Stimulated activated CD4-positive, alpha-beta T cell treated with anti-CD3 and anti-CD28 coated beads, TNF-alpha, amount 100 ng/mL, for 24 hours (primary cell): ENCODE measurements at places on chromosomes 7 and 10.

DNA sequence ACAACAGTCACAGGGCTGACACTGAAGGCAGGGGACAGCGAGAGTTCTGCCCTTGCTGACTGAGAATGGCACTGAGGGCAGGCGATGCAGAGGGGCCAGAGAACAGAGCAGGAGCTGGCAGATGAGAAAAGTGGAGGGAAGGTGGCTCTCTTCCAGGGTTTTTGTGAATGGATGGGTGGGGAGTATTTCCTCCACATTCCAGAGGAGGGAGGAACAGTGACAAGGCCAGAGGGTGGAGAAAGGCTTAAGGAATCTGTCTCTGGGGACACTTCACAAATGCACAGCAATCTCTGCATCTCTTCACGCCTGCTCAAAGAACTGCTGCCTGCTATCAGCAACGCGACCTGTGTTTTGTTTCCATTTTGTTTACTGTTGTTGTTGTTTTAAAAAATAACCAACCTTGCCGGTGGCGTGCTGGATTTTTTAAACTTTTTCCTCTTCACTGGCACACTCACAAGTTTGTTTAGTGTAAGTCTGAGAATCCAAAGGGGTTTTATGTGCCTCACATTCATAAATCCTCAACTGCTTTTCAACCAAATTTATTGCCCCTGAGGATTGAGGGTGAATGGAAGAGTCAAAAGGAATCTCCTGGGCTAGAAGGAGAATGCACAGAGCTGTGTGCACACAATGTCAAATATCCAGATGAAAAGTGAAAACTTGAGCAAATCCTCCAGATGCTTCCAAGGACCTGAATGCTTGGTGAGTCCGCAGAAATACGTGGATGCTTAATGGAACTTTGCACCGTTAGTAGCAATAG lies 129.3 kb downstream of the GLI3 start:
- no peak for DNase-seq

DNA sequence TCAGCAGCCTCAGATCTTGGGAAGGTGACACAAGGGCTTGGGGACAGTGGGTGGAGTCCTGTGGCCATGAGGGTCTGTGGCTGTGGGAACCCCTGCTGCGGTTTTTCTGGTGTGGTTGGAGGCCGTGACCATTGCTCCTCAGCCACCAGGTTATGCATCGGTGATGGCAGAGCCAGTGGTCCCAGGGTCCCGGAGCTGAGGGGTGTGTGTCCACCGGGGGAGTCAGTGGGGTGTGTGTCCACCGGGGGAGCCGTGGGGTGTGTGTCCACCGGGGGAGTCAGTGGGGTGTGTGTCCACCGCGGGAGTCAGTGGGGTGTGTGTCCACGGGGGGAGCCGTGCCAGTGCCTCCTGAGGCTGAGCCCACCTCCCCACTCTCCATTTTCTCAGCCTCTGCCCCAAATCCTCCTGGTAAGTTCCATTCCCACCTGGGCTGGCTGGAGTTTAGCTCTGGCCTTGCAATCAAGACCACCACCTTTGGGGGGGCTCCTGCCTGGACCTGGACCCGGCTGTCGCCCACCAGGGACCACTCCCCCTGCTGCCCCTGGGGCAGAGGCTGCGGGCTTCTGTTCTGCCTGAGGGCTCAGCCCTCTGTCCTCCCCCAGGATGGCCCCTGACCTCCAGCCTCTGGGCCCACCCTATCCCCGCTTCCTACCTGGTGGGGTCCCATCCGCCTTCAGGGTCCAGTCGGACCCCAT lies 143.5 kb downstream of the ELFN1 start:
- DNase-seq: no peak

- no peak for DNase-seq
These were observed 160.6 kb downstream of the PRKAG2 start for GRCh38 chr7:151716323-151716722.

GRCh38 chr10:103542764-103543616 lies 49.5 kb downstream of the NEURL1 start:
- DNase-seq: no peak

- DNase-seq: no peak
These were observed 99.0 kb upstream of the GATA3 start for GRCh38 chr10:7955446-7955845.

DNA sequence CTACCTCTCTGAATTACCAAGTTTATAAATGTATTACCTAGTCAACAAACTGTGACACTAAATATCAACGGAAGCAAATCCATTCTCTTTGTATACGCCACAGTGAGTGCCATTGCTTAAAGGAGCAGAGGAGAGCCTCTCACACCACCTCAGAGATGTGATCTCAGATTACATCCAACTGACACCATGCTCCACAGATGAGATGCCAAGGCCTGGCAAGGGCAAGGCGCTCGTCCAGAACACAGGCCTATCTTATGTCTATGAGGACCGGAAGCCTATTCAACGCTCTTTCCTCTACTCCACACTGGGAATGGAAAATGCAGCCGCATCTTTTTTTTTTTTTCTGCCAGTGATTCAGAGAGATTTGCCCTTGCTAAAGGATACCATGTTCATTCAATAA lies 11.4 kb downstream of the PDIA4 start:
- no peak for DNase-seq

- no peak for DNase-seq
These were observed 230.1 kb upstream of the CELF2 start for GRCh38 chr10:10787586-10787985.

DNA sequence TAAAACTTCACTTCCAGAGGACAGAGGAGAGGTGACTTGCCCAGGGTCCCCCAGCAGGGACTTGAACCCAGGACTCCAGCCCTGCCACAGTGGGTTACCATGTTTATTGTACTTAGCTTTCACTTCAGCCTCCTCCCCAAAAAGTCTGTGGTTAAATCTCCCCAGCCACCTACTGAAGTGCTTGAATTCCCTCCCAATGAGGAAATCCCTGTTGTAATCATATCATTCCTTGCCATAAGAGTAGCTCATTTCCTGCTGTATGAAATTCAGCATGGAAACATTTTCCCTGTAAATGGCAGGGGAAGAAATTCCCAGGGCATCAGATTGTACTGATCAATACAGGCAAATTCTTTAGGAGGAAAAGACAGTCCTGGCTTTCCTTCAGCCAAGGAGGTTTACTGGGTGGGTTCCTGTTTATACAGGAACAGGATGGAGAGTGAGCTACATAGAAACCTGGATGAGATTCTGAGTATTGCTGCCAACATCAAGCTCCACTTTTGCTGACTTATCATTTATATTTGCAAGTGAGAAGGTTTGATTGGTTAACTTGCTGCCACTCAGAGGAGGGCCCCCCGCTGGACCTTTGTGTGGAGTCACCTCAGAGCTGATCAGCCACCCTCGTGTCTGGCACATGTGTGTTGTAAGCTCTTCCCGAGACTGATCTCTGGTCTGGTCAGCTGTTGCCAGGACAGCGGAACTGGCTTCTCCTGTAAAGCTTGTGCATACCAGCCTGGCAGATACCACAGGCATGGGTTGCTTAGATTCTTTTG lies 16.4 kb upstream of the PDZD8 start:
- no peak for DNase-seq

DNA sequence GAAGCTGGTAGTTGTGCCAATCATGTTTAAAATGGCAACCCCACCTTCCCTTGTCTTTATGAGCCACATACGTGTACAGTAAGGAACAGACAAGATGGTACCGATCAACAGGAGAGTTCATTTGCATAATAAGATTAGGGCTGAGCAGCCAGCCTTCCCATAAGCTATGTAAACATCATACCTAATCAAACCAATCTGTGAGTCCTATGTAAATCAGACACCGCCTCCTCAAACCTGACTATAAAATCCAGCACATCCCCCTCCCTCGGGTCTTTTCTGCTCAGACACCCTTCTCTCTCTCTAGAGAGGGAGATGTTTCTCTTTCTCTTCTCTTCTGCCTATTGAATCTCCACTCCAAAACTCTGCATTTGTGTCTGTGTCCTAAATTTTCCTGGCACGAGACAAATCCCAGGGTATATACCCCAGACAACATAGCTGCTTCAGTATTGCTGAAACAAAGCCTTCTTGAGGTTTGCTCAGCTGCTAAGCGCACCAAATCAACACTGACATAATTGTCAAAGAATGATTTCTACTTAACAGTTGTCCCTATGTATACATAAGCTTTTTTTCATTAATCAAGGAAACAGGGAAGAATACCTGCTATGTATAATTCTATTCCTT lies 279.2 kb downstream of the THSD7A start:
- no peak for DNase-seq

DNA sequence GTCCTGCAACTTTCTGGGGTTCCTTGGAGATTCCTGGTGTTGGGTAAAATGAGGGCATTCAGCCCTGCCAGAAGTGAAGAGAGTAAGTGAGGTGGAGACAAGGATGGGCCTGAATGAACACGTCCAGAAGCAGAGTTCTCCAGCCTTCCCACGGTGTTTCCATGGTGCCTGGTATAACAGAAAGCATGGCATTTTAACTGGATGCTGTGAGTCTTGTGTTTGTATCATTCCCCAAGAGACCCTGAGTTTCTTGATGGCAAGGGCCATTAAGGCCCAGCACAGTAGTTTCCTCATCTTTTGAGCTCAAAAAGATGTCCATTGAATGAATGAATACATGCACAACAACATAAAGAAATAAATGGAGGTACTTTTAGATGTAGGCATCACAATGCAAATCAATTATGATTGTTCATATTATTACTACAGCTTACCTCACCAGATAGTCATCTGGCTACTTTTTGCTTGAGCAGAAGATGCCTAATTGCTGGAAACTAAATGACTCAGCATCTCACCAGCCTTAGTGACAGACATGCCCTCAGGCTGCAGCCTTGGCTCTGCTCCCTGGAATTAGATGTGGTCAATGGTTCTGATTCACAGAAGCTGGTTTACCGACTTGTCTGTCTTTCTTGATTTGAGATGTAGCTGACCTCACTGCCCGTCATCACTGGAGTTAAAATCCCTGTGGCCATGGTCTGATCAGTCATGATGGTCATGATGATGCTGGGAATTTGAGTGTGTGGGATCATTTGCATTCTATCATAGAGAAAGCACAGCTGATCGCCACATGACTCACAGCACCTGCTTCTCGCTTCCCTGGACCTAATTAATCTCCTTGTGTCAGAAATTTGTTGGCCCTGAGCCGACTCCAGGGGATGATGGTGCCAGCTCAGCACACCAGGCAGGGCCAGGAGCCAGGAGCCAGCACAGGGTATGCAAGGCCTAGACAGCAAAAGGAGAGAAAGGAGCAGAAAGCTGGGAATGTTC lies 83.9 kb downstream of the CXCL12 start:
- DNase-seq: no peak

GRCh38 chr7:6251653-6252052 lies 20.8 kb downstream of the CYTH3 start:
- DNase-seq: no peak

DNA sequence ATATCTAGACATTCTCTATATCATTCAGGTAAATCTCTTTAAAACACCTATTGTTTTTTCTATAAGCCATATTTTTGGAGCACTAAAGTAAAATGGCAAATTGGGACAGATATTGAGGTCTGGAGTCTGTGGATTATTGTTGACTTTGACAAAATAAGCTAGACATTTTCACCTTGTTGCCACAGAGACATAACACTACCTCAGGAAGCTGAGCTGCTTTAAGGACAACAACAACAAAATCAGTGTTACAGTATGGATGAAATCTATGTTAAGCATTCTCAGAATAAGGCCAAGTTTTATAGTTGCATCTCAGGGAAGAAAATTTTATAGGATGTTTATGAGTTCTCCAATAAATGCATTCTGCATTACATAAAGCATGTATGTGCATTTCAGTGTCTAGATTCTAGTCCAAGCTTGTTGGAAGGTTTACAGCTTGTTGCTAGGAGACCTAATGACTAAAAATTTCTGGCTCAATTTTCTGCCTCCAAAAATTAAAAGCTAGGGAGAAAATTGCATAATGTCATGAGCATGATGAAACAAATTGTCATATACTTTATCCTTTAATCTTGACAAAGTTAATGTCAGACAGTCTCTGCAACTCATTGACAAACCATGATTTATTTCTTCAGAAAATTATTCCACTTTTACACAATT lies 18.3 kb downstream of the LIPM start:
- DNase-seq: no peak

DNA sequence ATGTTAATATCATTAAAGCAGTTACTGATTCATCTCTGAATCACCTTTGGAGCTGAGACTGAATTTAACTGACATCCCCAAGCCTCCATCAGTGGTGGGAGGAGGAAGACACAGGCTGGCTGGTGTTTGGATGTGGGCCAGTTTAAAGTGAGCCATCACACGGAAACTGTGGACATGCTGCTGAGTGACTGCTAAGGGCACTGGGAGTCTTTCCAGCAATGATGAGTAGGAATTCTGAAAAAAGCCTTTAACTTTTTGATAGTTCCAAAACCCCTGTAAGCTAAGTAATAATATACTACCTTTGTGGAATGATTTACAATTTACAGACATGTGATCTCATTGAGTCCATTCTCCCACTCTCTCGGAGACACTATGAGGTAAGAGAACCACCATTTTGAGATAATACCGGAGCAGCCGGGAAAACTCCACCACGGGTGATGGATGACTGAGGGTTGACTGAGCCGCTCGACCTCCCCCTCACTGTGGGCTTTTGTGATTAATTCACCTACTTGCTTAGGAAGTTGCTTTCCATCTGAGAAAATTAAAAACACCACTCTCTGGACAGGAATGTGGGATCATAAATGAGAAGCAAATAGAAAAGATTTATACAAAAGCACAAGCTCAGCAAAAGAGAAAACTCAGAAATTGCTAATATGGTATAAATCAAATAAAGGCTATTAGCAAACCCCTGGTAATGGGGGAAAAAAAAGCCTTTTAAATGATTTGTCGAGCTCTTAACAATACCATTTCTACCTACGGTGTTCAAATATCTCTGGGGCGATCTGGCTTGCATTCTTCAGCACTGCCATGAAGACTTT lies 194.8 kb downstream of the FANK1 start:
- DNase-seq: no peak

GRCh38 chr10:30185916-30186315 lies 126.5 kb upstream of the JCAD start:
- no peak for DNase-seq

DNA sequence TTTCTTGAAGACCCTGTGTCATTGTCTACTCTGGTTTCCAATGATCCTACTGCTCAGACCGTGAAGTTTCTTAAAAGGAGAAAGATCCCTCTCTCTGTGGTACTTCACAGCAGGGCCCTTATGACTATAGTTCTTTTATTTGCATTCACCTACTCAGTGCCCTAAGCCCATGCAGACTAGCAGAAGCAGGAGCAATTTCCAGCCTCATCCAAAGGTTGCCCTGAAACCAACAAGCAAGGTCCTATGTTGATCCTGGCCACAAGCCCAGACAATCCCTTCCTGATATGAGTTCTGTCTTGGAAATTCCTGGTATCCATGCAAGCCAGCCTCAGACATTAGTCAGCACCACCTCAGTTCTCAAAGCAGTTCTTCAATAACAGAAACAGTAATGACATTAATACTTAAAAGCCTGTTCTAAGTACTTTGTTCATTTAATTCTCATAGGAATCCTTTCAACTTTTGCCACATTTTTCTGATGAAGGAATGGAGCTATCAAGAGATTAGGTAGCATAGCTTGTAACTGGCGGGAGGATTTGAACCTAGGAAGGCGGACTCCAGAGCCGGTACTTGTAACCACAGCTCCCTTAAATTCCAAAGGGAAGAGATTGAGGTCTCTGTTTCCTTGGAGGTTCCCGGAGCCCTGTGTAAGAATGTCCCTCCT lies 58.1 kb upstream of the ST8SIA6 start:
- no peak for DNase-seq
